Kidney (tissue), 22 donors: ENCODE measurements at places on chromosomes 5 and 9. TPM values are rescaled to one million over a fixed set of nuclear protein-coding genes. Genes with fewer than 3 reads are reported as not detected.

GRCh38 chr9:107208121-107208520 lies 75.0 kb upstream of the RAD23B start:
- H3K4me3 ChIP-seq, result no peak overlapping the region
- H3K27me3 ChIP-seq, result no peaks in the 10 kb centered on the region
- no peaks in the 10 kb centered on the region for H3K36me3 ChIP-seq
- no peaks in the 10 kb centered on the region for H3K4me1 ChIP-seq
- DNase-seq, result no peak
- no peak overlapping the region for H3K27ac ChIP-seq

DNA sequence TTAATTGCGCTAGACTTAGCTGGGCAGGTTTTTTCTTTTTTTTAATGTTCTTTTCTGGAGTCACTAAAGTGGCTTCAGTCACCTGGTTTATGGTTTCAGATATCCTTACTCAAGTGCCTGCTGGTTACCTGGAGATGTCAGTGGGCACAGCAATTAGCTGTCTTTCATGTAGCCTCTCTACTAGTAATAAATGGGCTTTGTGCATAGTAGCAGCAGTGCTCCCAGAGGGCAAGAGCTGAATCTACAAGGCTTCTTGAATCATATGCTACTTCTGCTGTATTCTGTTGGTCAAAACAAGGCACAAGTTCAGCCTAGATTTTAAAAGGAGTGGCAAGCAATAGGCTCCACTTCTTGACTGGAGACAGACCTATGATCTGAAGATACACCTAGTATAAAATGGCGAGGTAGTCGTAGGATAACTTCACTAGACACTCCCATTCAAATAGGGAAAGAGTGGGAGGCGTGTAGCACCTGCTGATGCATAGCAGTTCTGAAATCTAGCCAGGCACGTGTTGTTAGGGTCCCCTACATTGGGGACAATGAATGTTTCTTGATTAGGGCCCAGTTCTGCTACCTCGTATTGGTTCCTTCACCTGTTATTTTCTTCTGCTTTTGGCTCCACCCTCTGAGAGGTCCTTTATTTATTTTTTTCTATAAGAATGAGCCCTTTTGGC lies 7.0 kb downstream of the SCAMP1 start:
- H3K36me3 ChIP-seq, result no peaks in the 10 kb centered on the region
- no peak overlapping the region for H3K4me3 ChIP-seq
- DNase-seq, result peak; percentile 15
- no peak overlapping the region for H3K27ac ChIP-seq
- no peaks in the 10 kb centered on the region for H3K4me1 ChIP-seq

DNA sequence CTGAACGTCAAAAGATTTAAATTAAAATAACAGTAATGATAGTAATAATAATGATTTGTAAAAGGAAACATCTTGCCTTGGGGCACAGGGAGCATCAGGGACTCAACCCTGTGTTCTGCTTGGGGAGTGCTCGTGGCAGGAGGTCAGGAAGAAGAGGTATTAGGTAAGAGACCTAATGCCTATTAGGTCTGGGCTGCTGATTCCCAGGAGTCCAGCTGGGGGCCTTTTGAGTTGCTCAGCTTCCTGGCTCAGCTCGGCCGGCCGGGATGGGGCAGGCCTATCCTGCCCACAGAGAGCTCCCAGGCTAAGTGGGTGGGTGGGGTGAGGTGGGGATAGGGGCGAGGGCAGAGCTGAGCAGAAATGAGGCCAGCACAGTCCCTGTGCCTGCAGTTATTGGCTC lies 17.5 kb downstream of the LMX1B start:
- peaks cover 1% of the 10 kb centered on the region for H3K4me1 ChIP-seq
- peaks cover 2% of the 10 kb centered on the region for H3K27me3 ChIP-seq
- DNase-seq, result no peak
- H3K36me3 ChIP-seq, result no peaks in the 10 kb centered on the region
- no peak overlapping the region for H3K4me3 ChIP-seq

The PCDH12 gene
- total RNA-seq, result 14.1 TPM

The SUSD3 gene
- total RNA-seq, result 12.2 TPM

DNA sequence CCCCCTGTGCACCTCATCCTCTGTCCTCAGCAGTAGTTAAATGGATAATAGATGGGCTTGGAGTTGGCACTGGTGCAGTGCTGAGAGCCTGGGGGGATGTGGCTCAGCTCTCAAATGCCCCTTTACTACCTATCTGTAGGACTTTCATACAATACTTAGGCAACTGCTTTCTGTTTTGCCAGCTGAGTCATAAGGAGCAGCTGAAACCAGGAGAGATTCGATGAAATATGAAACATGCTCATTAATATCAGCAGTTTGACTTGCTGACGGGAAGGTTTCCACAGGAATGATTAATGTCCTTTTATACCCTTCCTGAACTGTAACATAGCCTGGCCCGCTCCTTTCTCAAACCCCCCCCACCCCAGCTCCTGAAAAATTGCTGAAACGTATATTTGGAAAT lies 142.6 kb downstream of the SAXO1 start:
- H3K4me3 ChIP-seq, result no peak overlapping the region
- no peaks in the 10 kb centered on the region for H3K36me3 ChIP-seq
- no peaks in the 10 kb centered on the region for H3K27me3 ChIP-seq
- no peaks in the 10 kb centered on the region for H3K4me1 ChIP-seq
- no peak for DNase-seq

The UNC13B gene
- 43.6 TPM for total RNA-seq

The PRR7 gene
- 5.5 TPM for total RNA-seq

DNA sequence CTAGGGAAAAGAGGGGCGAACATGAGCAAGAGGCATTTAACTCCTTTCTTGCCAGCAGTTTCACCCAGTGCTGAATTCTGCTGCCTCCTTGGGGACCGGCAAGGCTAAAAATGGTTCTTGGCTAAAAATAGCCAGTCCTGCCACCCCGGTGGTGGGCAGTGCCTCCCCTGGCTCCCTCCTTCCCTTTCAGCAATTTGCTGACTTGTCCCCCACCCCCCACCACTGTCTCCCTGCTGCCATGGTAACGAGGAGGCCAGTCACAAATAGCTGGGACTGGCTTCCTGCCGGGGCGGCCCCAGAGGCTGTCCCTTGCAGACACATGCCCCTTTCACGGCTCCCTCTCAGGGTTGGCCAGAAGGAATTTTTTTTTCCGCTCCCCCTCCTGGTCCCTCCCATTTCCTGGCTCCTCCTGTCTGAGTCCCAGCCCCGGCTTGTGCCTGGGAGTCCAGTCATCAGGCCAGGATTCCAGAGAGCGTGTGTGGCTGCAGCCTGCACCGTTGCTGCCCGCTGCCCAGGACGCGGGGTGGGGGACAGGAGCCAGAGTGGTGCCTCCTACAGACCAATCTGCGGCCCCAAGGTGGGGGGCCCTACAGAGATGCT lies 130.3 kb downstream of the RGS3 start:
- H3K27me3 ChIP-seq, result no peaks in the 10 kb centered on the region
- peak overlapping the region; percentile 91 for H3K27ac ChIP-seq
- DNase-seq, result peak; percentile 99

The MYMK gene
- total RNA-seq, result not detected

GRCh38 chr5:118768607-118769175 lies 219.7 kb downstream of the DTWD2 start:
- no peaks in the 10 kb centered on the region for H3K4me1 ChIP-seq
- H3K27me3 ChIP-seq, result no peaks in the 10 kb centered on the region
- no peak overlapping the region for H3K4me3 ChIP-seq
- DNase-seq, result no peak

- no peak overlapping the region for H3K27ac ChIP-seq
- peak overlapping the region; percentile 97 for H3K4me3 ChIP-seq
- no peaks in the 10 kb centered on the region for H3K4me1 ChIP-seq
- DNase-seq, result no peak
- H3K27me3 ChIP-seq, result no peaks in the 10 kb centered on the region
- peaks cover 5% of the 10 kb centered on the region for H3K36me3 ChIP-seq
Observed at GRCh38 chr5:160009591-160009989, 651 bp downstream of the TTC1 start.

DNA sequence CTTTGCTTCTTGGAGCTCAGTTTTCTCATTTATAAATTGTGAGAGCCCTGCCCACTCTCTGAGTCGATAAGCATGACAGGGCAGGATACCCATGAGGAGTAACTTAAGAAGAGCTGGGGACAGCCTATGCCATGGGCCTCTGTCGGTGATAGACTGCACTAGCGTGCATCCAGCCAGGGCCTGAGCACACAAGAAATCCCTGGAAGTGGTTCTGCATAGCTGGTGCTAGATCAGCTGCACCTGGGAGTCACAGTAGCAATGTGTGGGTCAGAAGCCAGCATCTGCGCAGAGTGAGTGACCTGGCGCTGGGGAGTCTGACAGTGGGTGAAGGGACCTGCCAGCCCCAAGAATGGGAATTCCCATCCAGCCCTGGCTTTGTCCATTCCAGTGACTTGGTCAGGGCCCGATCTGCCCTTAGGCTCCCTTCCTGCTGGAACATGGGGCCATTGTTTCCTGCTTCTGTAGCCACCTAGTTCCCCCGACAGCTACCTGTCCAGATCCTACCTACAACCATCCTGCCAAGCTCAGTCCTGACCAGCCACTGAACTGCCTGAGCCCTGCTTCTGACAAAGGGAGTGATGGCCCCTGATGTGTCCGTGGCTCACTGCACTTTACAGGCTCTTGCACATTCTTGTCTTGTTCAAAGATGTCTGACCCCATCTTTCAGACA lies 35.9 kb upstream of the NANS start:
- peaks cover 29% of the 10 kb centered on the region for H3K36me3 ChIP-seq
- H3K27ac ChIP-seq, result no peak overlapping the region
- peak; percentile 55 for DNase-seq
- no peaks in the 10 kb centered on the region for H3K4me1 ChIP-seq
- no peaks in the 10 kb centered on the region for H3K27me3 ChIP-seq
